ENCODE measurements at places on chromosomes 11 and 22. TPM values are rescaled to one million over a fixed set of nuclear protein-coding genes. Genes with fewer than 3 reads are reported as not detected.

The SH3BP1 gene
- 88.4 TPM for total RNA-seq

DNA sequence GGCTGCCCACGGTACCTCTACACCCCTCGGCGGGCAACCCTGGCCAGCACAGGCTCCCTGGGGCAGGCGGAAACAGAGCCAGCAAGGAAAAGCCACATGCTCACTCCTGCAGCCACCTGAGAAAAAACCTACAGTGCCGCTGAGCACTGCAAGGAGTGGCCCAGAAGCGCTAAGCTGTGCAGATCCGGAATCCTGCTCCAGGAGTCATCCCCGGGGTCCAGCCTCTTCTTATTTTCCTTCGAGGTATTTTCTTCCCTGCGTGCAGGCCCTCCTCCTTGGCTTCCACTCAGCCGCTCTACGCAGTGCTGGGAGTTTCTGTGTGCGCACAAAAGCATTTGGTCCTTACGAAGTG is 81.0 kb downstream of the TRMU start:
- peaks cover 3% of the 10 kb centered on the region for H3K4me1 ChIP-seq
- H3K36me3 ChIP-seq, result peaks cover 10% of the 10 kb centered on the region
- no peaks in the 10 kb centered on the region for H3K27me3 ChIP-seq
- H3K27ac ChIP-seq, result no peak overlapping the region
- DNase-seq, result no peak
- H3K4me3 ChIP-seq, result no peak overlapping the region

The MMP10 gene
- not detected for total RNA-seq

DNA sequence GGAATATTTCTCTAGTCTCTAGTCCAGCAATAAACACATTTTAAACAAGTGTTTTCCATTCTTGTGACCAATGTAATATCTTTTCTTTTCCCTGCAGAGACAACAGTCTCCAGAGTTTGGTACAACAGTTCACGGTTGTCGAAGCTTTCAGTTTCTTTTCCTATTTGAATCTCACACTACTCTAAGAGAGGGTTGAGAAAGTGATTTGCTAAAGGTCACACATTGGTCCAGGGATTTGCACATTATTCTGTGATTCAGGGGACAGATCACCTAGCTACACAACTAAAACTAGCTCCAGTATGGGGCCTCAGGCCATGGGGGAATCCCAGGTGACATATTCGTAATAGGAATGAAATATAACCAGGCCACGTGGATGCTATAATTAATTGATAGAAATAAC is 132.5 kb downstream of the HIPK3 start:
- H3K27me3 ChIP-seq, result no peaks in the 10 kb centered on the region
- no peaks in the 10 kb centered on the region for H3K36me3 ChIP-seq
- peak overlapping the region; percentile 55 for H3K27ac ChIP-seq

DNA sequence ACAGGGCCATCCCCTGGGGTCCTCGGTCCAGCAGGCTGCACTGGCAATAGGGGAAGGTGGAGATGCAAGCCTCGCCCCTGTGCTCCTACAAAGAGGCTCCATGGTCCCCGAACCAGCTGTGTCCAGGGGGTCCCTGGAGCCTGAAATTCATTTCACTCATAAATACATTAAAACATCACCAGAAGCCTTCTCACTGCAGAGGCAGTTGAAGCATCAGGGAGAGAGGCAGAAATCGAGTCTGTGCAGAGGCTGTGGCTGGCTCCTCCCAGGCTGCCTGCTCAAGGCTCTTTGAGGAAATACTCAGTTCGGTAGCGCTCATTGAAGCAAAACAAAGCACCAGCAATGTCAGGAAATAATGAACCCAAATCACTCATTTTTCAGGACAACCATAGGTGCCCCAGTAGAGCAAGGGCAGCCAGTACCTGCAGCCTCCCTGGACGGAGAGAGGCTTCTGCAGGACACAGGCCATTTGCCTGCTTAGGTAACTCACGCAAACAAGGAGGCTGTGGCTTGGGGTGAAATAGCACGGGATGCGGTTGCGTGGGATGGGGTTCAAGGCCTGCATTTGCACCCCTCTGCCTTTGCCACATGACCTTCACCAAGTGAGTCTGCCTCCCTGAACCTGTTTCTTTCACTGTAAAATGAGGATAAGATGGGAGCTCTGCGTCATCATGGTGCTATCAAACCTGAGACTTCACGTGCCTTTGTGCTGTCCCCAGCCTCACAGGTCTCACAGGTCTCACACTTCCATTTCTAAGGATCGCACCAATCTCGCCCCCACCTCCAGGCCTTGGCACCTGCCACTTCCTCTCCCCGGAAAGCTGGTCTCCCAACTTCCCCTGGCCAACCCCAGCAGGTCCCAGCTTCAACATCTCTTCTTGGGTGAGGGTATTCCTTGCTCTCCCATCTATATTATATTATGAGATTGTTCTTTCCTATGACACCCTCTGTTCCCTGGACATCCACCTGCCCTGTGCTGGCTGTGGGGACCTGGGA is 84.3 kb upstream of the SHISAL1 start:
- H3K4me3 ChIP-seq, result no peak overlapping the region
- no peaks in the 10 kb centered on the region for H3K4me1 ChIP-seq
- no peaks in the 10 kb centered on the region for H3K36me3 ChIP-seq
- H3K27me3 ChIP-seq, result peaks cover 11% of the 10 kb centered on the region
- peak; percentile 9 for DNase-seq
- H3K27ac ChIP-seq, result no peak overlapping the region

- peak overlapping the region; percentile 83 for H3K27ac ChIP-seq
- no peaks in the 10 kb centered on the region for H3K27me3 ChIP-seq
- H3K36me3 ChIP-seq, result peaks cover 2% of the 10 kb centered on the region
- peak overlapping the region; percentile 72 for H3K4me3 ChIP-seq
- H3K4me1 ChIP-seq, result peaks cover 27% of the 10 kb centered on the region
- no peak for DNase-seq
Observed at GRCh38 chr22:44709881-44710392, 7.9 kb downstream of the PRR5 start.

GRCh38 chr22:22362936-22363335 is 118.3 kb downstream of the VPREB1 start:
- H3K4me3 ChIP-seq, result no peak overlapping the region
- H3K4me1 ChIP-seq, result peaks cover 66% of the 10 kb centered on the region
- H3K27me3 ChIP-seq, result no peaks in the 10 kb centered on the region
- peak overlapping the region; percentile 74 for H3K27ac ChIP-seq
